Activated CD4-positive, alpha-beta T cell treated with anti-CD3 and anti-CD28 coated beads for 36 hours (primary cell): ENCODE measurements at places on chromosomes 11 and 22. TPM values are rescaled to one million over a fixed set of nuclear protein-coding genes. Genes with fewer than 3 reads are reported as not detected.

GRCh38 chr11:131677828-131678470, 307.5 kb downstream of the NTM start:
- DNase-seq: no peak
- no peak overlapping the region for H3K4me3 ChIP-seq
- no peak overlapping the region for H3K27ac ChIP-seq
- no peaks in the 10 kb centered on the region for H3K36me3 ChIP-seq
- H3K27me3 ChIP-seq: peaks cover 2% of the 10 kb centered on the region

Gene MAPK12
- total RNA-seq: 8.1 TPM

Gene OR2AG1
- total RNA-seq: not detected

Gene WNT11
- total RNA-seq: not detected

DNA sequence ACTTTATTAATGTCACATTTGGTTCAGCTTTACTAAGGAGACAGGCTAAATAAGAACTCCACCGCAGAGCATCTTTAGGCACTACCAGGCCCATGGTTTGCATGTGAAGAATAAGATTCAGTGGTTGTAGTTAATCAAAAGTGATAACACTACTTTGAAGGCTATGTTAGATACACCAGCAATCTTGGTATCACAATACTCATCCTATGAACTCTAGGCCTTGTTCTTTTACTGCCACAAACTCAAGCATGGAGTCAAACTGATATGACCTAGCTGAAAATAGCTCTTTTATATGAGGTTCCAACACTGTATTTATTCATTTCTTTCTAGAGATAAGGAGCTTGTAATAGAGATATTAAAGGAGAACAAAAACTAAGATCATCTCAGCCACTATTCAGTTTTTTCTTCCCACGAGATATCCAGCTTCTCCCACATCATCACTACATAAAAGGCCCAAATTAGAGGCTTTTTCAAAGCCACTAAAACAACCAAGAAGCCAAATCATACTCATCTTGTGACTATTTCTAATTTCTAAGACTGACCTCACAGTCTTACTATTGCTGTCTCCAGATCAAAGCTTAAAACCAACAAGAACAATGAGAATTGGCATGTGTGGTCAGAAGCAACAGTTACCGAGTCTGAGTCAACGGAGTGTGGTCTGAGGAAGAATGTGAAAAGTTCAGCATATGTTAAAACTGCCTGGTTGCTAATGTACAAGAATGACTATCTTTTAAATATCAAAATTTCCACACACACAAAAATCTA, 25.1 kb upstream of the GUCY1A2 start:
- H3K4me3 ChIP-seq: no peak overlapping the region
- no peaks in the 10 kb centered on the region for H3K36me3 ChIP-seq
- H3K27ac ChIP-seq: no peak overlapping the region

- H3K4me1 ChIP-seq: no peaks in the 10 kb centered on the region
- H3K4me3 ChIP-seq: no peak overlapping the region
- H3K27me3 ChIP-seq: peaks cover 4% of the 10 kb centered on the region
- no peaks in the 10 kb centered on the region for H3K36me3 ChIP-seq
- no peak for DNase-seq
Measured at GRCh38 chr11:15867871-15868270, 488.5 kb downstream of the SOX6 start.

Gene FAM181B
- total RNA-seq: not detected

Gene B3GAT1
- 0.11 TPM for total RNA-seq

Gene TIGD3
- 1.1 TPM for total RNA-seq

DNA sequence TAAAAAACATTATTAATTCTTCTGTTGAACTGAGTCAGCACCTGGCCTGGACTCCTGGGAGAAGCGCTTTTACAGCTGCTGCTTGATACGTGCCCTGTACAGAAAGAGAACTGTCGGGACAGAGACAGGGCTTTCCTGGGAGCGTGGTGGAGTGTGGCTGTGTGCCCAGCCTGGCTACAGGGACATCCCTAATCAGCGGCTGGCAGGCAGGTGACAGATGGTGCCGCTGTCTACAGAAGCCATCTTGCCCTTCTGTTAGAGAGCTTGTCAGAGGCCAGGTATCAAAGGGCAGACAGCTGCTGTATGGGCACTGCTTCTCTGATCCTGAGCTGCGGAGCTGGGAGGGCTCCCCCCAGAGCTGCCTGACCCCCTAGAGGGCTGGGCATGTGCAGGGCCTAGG, 361.8 kb downstream of the TENM4 start:
- H3K4me3 ChIP-seq: no peak overlapping the region
- H3K36me3 ChIP-seq: no peaks in the 10 kb centered on the region
- H3K27ac ChIP-seq: no peak overlapping the region
- no peaks in the 10 kb centered on the region for H3K27me3 ChIP-seq
